Thyroid gland (tissue), 4 donors: ENCODE measurements at places on chromosomes 2 and 18. TPM values are rescaled to one million over a fixed set of nuclear protein-coding genes. Genes with fewer than 3 reads are reported as not detected.

C18orf63 gene
- total RNA-seq: not detected

DNA sequence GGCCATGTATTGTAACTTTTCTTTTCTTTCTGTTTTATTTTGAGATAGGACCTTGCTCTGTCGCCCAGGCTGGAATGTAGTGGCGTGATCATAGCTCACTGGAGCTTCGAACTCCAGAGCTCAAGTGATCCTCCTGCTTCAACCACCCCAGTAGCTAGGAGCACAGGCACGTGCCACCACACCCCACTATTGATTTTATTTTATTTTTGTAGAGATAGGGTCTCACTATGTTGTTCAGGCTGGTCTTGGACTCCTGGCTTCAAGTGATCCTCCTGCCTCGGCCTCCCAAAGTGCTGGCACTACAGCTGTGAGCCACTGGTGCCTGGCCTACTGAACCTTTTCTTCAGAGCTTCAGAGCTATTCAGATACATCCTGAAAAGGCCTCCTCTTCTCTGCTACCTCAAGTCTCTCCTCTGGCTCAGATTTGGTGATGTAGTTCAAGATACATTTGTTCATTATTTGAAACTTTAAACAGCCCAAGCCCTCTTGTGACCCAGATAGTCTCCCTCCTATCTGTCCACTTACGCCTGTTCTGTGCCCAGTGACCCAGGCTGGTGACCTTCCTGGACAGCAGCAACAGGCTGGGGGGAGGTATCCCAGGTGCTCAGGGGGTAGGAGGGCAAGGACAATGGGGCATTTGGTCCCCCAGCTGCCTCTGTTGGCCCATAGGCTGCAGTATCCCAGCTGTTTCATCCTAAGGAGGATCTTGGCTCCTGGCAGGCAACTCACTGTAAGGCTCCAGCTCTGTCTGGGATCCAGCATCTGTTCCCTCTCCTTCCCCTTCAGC is 38.6 kb downstream of the LAMA3 start:
- H3K4me1 ChIP-seq: no peaks in the 10 kb centered on the region
- no peak overlapping the region for H3K4me3 ChIP-seq
- no peak for DNase-seq

- no peaks in the 10 kb centered on the region for H3K27me3 ChIP-seq
- no peaks in the 10 kb centered on the region for H3K36me3 ChIP-seq
- no peak overlapping the region for H3K27ac ChIP-seq
These were observed 142.8 kb downstream of the CD8B2 start for GRCh38 chr2:106629981-106630380.

- no peak for DNase-seq
- H3K4me3 ChIP-seq: no peak overlapping the region
- no peaks in the 10 kb centered on the region for H3K36me3 ChIP-seq
- H3K27ac ChIP-seq: no peak overlapping the region
- H3K27me3 ChIP-seq: no peaks in the 10 kb centered on the region
These were observed 13.9 kb downstream of the MAL start for GRCh38 chr2:95039363-95039762.

DNA sequence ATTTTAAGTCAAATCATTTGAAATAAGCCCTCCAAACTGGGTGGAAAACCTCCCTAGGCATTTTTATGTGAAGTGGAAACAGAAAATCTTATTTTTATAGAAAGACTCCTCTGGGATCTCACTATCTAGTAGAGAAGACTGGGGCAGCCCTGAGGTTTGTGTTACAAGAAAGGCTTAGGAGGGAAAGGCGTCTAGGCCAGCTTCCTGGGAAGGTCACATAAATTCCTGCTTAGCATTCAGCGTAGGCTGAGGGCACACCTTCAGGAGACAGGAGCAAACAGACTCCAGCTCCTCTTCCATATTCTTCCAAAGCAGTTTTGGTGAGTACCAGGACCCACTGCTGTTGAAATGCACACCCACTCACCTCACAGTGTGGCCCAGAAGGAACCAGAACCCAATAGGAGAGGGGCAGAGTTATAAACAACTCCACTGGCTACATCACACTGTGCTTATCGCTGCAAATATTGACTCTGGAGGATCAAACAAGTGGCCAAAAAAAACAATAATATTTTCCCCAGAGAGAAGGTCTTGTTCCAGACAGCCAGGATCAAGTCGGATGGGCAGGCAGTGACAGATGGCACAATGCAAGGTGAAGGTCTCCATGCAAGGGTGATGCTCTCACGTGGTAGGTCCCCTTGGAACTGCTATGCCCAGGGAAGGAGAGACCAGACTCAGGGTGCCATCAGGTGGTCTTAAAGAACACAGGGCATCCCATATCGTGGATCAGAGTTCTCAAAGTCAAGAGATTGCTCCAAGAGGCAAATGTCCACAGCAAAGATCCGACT is 17.7 kb upstream of the IGFBP2 start:
- no peak overlapping the region for H3K4me3 ChIP-seq
- no peaks in the 10 kb centered on the region for H3K27me3 ChIP-seq
- no peak overlapping the region for H3K27ac ChIP-seq
- no peaks in the 10 kb centered on the region for H3K4me1 ChIP-seq
- H3K36me3 ChIP-seq: no peaks in the 10 kb centered on the region

NCKAP1 gene
- 214 TPM for total RNA-seq

- H3K4me3 ChIP-seq: no peak overlapping the region
- no peaks in the 10 kb centered on the region for H3K36me3 ChIP-seq
- H3K27ac ChIP-seq: no peak overlapping the region
- H3K4me1 ChIP-seq: no peaks in the 10 kb centered on the region
- H3K27me3 ChIP-seq: no peaks in the 10 kb centered on the region
These were observed 177.6 kb downstream of the MTX2 start for GRCh38 chr2:176446718-176447414.

GRCh38 chr2:108972663-108973062 is 16.4 kb downstream of the EDAR start:
- no peaks in the 10 kb centered on the region for H3K4me1 ChIP-seq
- H3K4me3 ChIP-seq: no peak overlapping the region
- H3K27me3 ChIP-seq: no peaks in the 10 kb centered on the region

GRCh38 chr18:34222307-34223163 is 2.2 kb downstream of the NOL4 start:
- no peaks in the 10 kb centered on the region for H3K27me3 ChIP-seq
- DNase-seq: peak; percentile 52
- peaks cover 7% of the 10 kb centered on the region for H3K4me1 ChIP-seq
- no peak overlapping the region for H3K27ac ChIP-seq

DNA sequence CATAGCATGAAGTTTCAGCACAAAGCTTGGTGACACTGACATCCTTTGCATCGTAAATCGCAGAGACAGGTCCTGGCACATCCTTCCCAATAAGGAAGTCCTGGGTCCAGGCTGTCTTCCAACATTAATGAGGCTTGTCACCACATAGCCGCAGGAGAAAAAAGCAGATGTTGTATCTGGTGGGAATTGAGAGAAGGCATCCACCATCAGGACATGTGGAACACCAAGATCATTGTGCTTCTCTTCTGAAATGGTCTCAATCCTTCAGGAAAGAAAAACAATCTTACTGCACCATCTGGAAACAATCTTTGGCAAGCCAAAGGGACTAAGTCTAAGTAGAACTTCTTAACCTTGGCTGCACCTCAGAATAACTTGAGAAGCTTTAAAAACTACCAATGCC is 119.0 kb upstream of the ARHGAP28 start:
- H3K27me3 ChIP-seq: no peaks in the 10 kb centered on the region
- H3K4me1 ChIP-seq: peaks cover 22% of the 10 kb centered on the region
- H3K27ac ChIP-seq: no peak overlapping the region
- DNase-seq: no peak

DNA sequence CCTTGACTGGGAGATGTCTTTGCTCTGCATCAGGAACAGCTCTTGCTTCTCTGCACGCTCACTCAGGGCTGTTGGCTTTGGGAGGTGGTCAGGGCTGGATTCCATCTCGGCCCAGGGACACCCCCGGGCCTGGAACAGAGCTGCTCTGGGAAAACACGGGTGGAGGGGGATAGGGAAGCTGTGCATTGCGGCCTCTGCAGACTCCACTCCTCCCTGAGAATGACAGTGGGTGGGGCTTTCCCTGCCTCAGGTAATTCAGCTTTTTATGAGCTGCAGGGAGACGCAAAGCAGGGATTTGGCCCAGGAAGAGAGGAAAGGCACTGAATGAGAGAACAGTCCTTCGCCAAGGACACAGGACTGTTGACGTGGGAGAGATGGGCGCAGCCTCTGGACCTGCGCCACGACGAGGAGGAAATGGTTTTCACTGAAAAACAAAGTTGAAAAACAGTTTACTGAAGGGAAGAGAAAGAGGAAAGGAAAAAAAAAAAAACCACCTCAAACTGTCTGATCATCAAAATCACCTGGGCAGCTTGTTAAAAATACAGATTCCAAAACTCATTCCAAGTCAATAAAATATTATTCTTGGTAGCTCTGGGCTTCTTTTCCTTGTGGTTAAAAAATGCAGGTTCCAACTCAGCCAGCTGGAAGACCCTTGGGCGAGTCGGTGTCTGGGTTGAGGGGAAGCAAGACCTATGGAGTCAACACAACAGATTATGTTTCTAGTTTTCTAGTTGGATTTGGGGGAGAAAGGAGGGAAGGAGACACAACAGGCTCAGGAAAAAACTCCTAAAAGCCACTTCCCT is 194.0 kb downstream of the ZFP36L2 start:
- H3K27me3 ChIP-seq: no peaks in the 10 kb centered on the region
- H3K27ac ChIP-seq: peak overlapping the region; percentile 68
- no peak overlapping the region for H3K4me3 ChIP-seq
- peak; percentile 35 for DNase-seq
- peaks cover 13% of the 10 kb centered on the region for H3K4me1 ChIP-seq
- H3K36me3 ChIP-seq: no peaks in the 10 kb centered on the region

AQP12A gene
- total RNA-seq: not detected

GRCh38 chr2:74886811-74887210 is 52.9 kb downstream of the HK2 start:
- no peak overlapping the region for H3K4me3 ChIP-seq
- H3K27ac ChIP-seq: no peak overlapping the region
- no peak for DNase-seq
- peaks cover 33% of the 10 kb centered on the region for H3K36me3 ChIP-seq
- no peaks in the 10 kb centered on the region for H3K4me1 ChIP-seq

- H3K27ac ChIP-seq: no peak overlapping the region
- no peak for DNase-seq
- H3K36me3 ChIP-seq: no peaks in the 10 kb centered on the region
- H3K4me1 ChIP-seq: no peaks in the 10 kb centered on the region
These were observed 82.9 kb upstream of the CCDC85A start for GRCh38 chr2:56100791-56101312.

GRCh38 chr2:25698752-25699151 is 25.4 kb upstream of the DTNB start:
- no peaks in the 10 kb centered on the region for H3K4me1 ChIP-seq
- H3K36me3 ChIP-seq: no peaks in the 10 kb centered on the region
- DNase-seq: no peak
- H3K4me3 ChIP-seq: no peak overlapping the region

- peaks cover 17% of the 10 kb centered on the region for H3K4me1 ChIP-seq
- DNase-seq: no peak
- no peaks in the 10 kb centered on the region for H3K36me3 ChIP-seq
- H3K27ac ChIP-seq: peak overlapping the region; percentile 98
- peak overlapping the region; percentile 77 for H3K4me3 ChIP-seq
- H3K27me3 ChIP-seq: no peaks in the 10 kb centered on the region
These were observed 663 bp downstream of the RHBDD1 start for GRCh38 chr2:226836548-226836885.

DNA sequence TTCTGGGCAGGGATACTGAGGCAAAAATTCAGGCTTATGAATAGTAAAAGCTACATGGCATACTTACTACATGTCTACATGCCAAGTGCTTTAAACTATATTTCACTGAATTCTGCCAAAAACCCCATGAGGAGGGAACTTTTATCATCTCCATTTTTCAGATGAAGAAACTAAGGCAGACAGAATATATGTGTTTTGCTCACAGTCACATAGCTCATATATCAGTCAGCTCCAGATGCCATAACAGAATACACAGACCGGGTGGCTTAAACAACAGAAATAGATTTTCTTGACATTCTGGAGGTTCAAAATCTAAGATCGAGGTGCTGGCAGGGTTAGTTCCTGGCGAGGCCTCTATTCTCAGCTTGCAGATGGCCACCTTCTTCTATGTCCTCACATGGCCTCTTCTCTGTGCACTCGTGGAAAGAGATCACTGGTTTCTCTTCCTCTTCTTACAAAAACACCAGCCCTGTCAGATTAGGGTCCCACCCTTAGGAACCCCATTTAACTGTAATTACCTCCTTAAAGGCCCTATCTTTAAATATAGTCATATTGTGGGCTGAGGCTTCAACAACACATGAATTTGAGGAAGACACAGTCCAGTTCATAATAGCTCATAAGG is 27.1 kb upstream of the CREB1 start:
- peaks cover 8% of the 10 kb centered on the region for H3K4me1 ChIP-seq
- no peaks in the 10 kb centered on the region for H3K36me3 ChIP-seq
- no peaks in the 10 kb centered on the region for H3K27me3 ChIP-seq
- H3K4me3 ChIP-seq: no peak overlapping the region
- no peak for DNase-seq
- H3K27ac ChIP-seq: no peak overlapping the region

KCNS3 gene
- 7.8 TPM for total RNA-seq

DNA sequence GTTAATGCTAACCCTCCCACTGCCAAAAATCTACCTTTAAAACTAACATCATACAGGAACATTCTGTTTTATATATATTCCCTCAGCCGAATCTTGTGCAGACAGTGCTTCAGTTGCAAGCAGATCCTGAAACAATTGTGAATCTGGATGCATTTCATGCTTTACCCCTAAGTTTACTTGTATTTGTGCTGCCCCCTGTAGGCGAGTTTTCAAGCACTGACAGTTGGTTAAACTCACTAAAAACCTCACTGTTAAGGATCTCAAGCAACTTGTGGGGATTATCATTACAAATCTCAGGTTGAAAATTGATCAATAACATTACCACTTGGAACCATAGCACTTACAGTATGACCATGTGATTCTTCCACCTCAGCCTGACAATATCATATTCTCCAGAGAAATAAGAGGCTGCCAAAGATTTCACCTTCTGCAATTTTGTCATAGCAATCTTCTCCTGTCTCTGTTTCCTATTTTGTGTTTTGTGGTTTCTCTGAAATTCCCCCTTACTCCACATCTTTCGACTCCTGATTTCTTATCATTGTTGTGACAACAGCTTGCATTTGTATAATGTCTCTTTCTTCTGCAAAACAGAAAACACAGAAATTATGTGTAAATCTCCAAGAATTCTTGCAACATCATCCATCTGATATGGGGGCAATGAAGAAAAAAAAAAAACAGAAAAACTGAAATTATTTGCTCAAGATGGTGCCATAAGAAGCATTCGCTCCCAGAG is 354.6 kb upstream of the SETBP1 start:
- H3K4me3 ChIP-seq: no peak overlapping the region
- H3K4me1 ChIP-seq: no peaks in the 10 kb centered on the region
- DNase-seq: peak; percentile 82

- H3K36me3 ChIP-seq: no peaks in the 10 kb centered on the region
- H3K4me3 ChIP-seq: no peak overlapping the region
These were observed 4.8 kb downstream of the GDF7 start for GRCh38 chr2:20671736-20672080.

GRCh38 chr2:184031402-184032147 is 566.8 kb upstream of the ZNF804A start:
- no peaks in the 10 kb centered on the region for H3K36me3 ChIP-seq
- peak overlapping the region; percentile 61 for H3K27ac ChIP-seq
- no peak for DNase-seq
- H3K4me1 ChIP-seq: peaks cover 5% of the 10 kb centered on the region

ARHGEF33 gene
- 1.7 TPM for total RNA-seq
